ENCODE measurements at places on chromosomes 6 and 20. TPM values are rescaled to one million over a fixed set of nuclear protein-coding genes. Genes with fewer than 3 reads are reported as not detected.

DNA sequence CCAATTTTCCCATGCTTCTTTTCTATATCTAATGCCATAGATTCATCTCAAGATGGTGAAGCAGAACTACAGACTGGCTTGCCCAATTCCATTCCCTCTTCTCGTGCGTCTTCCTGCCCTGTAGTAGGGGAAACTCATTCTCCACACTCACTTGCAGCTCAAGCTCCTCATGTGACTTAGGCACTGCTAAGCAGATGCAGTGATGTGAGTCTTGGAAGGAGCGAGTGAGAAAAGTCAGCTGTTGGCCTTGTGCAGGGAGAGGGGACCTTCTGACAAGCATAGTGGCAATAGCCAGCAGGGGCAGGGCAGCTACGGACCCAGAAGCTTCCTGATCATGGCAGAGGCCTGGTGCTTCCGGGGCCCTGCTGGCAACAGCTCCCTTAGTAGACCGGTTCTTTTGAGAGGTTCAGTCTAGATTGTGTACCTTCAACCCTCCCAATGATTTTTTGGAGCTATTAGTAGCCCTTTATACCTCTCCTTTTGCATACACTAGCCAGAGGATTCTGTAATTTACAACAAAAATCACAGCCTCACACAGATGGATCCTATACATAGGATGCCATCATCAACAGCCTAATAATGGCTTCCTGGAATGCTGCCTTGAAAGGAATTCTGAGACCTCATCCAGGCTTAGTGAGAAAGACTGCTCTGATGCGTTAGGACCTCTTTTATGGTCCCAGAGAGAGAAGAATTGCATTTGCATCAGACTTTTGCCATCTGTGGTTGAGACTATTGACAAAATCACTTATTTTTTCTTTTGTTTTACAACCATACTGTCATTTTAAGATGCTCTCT lies 121.5 kb upstream of the RIPOR2 start:
- no peak for DNase-seq

The RAB32 gene
- 35.3 TPM for total RNA-seq

The NRN1 gene
- 10.7 TPM for total RNA-seq

The ENPP3 gene
- 0.55 TPM for total RNA-seq

GRCh38 chr6:10513544-10513943 lies 7.6 kb upstream of the GCNT2 start:
- no peak for DNase-seq

DNA sequence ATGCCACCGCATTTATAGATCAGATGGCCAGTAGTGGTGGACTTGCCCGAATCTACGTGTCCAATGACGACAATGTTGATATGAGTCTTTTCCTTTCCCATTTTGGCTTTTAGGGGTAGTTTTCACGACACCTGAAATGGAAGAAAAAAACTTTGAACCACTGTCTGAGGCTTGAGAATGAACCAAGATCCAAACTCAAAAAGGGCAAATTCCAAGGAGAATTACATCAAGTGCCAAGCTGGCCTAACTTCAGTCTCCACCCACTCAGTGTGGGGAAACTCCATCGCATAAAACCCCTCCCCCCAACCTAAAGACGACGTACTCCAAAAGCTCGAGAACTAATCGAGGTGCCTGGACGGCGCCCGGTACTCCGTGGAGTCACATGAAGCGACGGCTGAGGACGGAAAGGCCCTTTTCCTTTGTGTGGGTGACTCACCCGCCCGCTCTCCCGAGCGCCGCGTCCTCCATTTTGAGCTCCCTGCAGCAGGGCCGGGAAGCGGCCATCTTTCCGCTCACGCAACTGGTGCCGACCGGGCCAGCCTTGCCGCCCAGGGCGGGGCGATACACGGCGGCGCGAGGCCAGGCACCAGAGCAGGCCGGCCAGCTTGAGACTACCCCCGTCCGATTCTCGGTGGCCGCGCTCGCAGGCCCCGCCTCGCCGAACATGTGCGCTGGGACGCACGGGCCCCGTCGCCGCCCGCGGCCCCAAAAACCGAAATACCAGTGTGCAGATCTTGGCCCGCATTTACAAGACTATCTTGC lies 725 bp downstream of the EEF1A1 start:
- DNase-seq: peak; percentile 89

GRCh38 chr6:21118216-21118780 lies 475.3 kb upstream of the SOX4 start:
- DNase-seq: no peak
